Vagina (tissue), 2 donors: ENCODE measurements at places on chromosomes 11 and 22. TPM values are rescaled to one million over a fixed set of nuclear protein-coding genes. Genes with fewer than 3 reads are reported as not detected.

GRCh38 chr11:111707039-111707690, 59.0 kb downstream of the PPP2R1B start:
- DNase-seq: no peak

DNA sequence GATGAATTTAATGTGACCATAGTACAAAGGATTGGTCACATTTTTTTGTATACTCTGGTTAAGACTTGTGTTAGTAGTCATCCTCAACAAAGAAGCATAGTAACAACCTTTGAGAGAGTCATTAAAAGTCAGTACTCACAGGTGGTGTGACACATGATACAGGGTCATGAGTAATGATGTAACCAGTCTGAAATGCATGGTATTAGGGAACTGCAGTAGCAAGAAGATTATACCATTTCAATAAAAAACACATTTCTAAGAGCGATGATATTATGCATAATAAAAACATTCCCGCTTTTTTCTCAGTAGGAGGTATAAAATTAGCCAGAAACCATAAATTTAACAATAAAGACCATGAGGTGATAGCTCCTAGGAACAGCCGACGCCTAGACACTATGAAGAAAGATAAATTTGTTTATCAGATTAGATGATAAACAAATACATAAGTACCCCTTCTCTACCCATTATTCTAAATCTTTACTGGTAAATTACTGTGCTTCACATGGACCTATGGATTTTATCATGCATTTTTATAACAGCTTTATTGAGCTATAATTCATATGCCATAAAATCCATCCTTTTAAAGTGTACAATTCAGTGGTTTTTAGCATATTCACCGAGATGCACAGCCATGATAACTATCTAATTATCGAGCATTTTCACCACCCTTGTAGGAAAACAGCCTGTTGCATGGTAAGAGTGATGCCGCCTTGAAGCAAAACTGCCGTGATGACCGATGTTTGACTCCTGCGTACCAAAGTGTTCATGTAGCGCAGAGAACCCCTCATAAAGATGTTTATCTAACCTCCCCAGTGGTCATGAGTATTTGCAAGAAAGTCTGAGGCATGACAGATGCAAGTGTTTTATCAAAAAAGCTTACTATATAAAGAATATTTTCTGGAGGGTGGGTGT, 41.8 kb downstream of the TMPRSS5 start:
- DNase-seq: no peak

KRTAP5-1 gene
- total RNA-seq: not detected

GRCh38 chr11:117950993-117951961, 22.1 kb upstream of the TMPRSS13 start:
- no peak for DNase-seq

- DNase-seq: no peak
Measured at GRCh38 chr11:123659311-123659710, 4.9 kb upstream of the SCN3B start.

GRCh38 chr11:14299921-14300320, 59.1 kb downstream of the RRAS2 start:
- DNase-seq: no peak

GRCh38 chr11:2363577-2364370, 13.3 kb upstream of the CD81 start:
- DNase-seq: no peak

DNA sequence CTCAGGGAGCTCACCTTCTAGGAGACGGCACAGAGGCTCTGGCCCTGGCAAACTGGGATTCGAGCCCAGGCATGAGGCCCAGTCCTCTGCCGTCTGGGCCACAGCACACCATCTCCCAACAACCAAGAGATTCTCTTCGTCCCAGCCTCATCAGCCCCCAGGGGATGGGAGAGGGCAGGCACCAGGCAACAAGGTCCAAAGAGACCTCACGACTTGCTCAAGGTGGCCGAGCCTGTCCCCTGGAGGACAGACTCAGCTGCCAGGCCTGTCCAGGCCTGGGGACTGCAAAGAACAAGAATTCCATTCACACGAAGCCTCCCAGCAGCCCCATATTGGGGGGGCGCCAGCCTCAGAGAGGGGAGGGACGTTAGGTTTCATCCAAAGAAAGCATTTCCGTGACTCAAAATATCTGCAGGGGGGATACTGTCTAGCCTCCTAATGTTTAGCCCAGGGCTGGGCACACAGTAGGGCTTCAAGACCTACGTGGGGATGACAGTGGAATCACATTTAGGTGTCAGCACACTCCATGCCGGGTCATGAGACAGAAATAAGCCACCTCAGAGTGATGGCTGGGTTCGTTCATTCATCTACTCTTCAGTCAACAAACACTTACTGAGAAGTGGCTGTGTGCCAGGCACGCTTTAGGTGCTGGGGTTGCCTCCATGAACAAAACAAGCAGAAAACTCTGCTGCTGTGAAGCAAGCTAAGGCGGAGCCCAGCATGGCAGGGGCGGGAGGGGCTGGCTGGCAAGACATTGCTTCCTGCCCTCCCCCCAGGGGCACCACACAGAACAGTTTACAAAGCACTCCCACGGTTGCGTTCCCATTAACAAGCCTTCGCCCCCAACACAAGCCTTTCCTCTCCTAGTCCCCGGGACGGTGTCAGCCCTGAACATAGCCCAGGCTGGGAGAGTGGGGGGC, 1.2 kb downstream of the CARNS1 start:
- DNase-seq: no peak

DNA sequence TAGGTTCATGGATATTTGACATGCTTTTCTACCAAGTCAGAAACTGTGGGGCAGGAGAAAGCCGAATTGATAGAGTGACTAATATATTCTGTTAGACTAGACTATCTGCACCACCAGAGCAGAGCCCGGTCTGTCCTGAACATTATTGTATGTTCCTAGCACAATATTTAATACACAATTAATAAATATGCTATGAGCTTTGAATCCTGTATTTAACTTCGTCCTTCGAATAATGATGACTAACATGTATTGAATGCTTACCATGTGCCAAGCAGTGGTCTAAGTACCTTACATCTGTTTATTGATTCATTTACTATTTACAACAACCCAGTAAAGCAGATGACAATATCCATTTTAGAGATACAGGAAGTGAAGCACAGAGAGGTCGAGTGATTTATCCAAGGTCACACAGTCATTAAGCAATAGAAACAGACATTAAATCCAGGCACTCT, 44.8 kb upstream of the ANO3 start:
- no peak for DNase-seq

P2RY6 gene
- total RNA-seq: 2.0 TPM

SMIM35 gene
- not detected for total RNA-seq

DNA sequence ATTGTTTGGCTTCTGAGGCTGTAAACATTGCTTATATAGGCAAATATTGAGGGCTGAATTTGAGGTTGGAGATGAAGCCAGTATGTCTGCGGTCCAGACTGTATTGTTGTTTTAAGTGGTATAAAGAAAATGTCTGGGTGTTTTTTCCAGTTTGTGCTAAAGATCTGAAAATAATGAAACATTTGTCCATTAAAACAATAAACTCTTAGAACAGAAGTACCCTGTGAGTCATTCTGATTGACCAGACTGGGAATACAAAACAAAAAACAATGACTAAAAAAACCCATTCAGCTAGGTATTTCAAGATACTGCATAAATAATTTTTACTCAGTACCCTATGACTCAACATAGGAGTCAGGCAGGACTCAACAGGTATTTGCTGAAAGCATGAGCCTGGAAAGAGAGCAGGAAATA, 20.4 kb downstream of the ALKBH8 start:
- DNase-seq: no peak

OR52R1 gene
- total RNA-seq: not detected

DNA sequence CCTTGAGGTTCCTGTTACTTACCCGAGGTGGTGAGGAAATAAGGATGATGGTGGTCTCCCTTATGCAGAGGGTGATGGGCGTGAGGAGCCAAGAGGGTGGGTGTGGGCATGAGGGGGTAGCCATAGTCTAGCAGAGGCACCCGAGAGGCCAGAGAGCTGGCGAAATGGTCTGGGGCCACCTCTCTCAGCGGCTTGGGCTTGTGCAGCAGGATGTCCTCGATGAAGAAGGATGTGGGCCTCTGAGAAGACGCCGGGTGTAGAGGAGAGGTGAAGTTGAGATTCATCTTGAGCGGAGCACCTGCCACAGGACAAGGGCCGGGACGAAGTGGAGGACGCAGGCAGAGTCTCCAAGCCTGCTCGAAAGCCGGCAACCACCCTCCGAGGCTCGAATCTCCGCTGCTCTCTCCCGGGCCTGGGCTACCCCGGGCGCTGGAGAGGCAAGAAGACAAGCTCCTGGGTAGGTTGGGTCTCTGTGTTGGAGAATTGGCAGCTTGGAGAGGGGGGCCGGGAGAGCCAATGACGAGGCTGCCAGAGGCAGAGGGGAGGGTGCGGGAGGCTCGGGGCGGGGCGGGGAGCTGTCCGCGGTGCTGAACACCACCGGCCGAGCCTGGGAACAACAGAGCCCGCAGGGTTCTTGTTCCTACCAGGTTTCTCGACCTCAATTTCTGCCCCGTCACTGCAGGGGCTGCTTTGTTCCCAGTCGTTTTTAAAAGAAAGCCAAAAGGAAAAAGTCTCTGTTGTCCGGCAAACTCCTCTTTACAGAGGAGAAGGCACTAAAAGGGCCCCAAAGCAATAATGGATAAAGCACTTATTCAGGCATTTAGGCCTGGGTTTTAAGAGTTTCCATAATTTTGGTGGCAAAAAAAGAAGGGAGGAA, at the start of gene BSX:
TSS of gene BSX (minus strand) at position 447 of the 877 bp plus-strand sequence. CDS start at position 284, 163 bp downstream.
- no peak for DNase-seq

DNA sequence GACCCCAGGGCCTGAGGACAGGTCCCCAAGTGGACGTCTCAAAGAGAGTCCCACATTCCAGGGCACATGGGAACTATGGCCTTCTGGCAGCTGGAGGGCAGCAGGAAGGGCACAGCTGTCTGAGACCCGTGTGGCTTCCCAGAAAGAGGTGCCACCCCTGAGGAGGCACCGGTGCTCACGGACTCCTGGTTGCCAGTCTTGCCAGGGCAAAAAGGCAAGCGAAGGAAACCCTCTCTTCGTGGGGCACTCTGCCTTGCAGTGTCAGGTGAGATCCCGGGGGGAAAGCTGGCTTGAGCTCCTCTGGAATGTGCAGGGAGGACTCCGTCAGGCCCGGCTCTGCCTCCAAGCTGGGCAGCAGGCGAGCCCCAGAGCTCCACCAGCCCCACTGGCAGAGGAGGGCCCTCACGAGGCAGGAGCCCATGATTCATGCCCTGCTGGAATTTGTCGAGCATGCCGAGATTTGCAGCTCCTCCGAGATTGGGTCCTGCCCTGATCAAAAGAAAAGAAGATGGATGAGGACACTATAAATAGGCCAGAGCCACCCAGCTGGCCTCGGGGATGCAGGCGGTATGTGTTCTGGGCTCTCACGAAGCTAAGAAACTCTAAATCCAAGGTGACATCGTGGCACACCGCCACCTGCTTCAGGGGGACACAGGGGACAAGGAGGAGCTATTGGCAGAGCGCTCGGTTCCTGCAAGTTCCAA, 9.9 kb upstream of the CELSR1 start:
- no peak for DNase-seq

- no peak for DNase-seq
Measured at GRCh38 chr11:123253911-123254310, 58.9 kb upstream of the CLMP start.

ASPHD2 gene
- total RNA-seq: 2.2 TPM

GRCh38 chr22:41092847-41093411, 537 bp downstream of the EP300 start:
- no peak for DNase-seq

UBE2L3 gene
- 32.7 TPM for total RNA-seq

LIF gene
- 0.49 TPM for total RNA-seq

DNA sequence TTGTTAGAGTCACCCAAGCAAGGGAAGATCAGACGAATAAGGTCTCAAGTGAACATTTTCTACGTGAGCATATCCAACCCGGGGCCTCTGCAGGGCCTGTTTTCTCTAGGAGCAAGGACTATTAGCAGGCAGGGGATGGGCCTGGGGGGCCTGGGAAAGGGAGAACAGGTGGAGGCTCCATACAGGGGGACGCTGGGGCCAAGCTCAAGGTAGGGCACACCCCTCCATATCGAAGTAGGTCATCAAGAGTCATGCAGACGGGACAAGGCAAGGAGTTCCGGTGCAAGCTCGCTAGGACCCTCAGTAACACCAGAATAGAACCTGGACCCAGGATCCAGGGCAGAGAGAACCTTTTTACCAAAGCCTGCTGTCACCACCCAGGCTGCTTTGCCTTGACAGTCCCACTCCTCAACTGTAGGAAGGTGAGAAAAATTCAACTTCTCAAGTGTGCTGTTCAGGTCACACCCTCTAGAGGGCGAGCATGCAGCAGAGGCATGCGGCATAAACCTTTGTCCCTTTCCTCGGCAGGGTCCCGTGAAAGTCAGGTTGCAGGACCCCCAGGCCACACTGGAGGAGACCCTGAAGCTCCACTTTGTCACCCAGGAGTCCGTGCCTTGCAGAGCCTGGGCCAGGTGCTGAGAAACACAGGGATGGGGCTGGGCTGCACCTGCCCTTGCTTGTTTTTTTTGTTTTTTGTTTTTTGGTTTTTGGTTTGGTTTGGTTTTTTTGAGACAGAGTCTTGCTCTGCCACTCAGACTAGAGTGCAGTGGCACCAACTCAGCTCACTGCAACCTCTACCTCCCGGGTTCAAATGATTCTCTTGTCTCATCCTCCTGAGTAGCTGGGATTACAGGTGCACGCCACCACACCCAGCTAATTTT, 8.6 kb upstream of the APOBEC3B start:
- no peak for DNase-seq

GRCh38 chr22:20426259-20426615, 11.4 kb downstream of the SCARF2 start:
- no peak for DNase-seq

- DNase-seq: no peak
Measured at GRCh38 chr11:78961247-78961646, 386.6 kb upstream of the NARS2 start.
